Spinal cord (tissue), 10 donors: ENCODE measurements at places on chromosomes 3 and 15. TPM values are rescaled to one million over a fixed set of nuclear protein-coding genes. Genes with fewer than 3 reads are reported as not detected.

The MAP3K13 gene
- 43.6 TPM for polyA plus RNA-seq

The TUSC7 gene
- 0.36 TPM for polyA plus RNA-seq

The SLC28A1 gene
- polyA plus RNA-seq: 0.13 TPM

The CCR4 gene
- polyA plus RNA-seq: 0.08 TPM

The PDZRN3 gene
- 21.8 TPM for polyA plus RNA-seq

The TLR9 gene
- polyA plus RNA-seq: 0.41 TPM

The PIERCE2 gene
- 4.5 TPM for polyA plus RNA-seq

The PLA1A gene
- 0.41 TPM for polyA plus RNA-seq

The PCLAF gene
- polyA plus RNA-seq: 23.4 TPM

The HMG20A gene
- 39.6 TPM for polyA plus RNA-seq
